NCI-H1105 (cell line): ENCODE measurements at places on chromosomes 2 and 18.

DNA sequence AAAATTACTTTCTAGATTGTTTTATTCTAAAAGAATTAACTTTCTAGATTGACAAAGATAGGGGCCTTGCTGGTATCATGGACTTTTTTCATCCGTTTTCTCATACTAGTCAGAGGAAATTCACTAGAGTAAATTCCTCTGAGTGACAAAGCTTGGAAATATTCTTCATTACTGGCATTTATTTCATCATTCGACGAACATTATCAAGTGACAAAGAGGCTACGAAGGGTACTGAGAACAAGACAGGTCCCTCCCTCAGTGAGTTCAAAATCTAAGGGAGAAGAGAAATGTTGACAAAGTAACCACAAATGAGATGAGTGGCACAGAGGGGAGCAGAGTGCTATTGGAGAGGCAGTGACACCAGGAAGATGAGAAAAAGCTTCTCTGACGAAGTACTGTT, 4.3 kb downstream of the EPG5 start:
- no peak for DNase-seq

- DNase-seq: no peak
Measured at GRCh38 chr2:217903859-217904613, 98.8 kb downstream of the TNS1 start.

DNA sequence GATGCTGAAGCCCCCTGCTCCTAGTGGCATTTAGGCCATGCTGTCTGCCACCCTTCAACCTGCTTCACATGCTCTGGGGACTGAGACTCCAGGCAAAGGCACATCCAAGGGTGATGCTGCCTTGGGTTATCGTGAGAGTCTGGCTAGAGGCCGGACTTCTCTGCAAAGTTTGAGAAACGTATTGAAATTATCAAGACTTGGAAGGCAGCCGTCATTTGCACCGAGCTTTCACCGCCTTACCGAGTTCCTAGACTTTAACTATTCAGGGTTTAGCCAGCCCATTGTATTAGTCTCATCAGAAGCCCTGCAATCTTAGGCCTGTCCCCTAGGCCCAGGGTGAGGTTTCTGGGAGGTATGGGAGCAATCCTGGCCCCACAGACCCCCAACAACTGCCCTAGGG, 34.0 kb downstream of the RDH14 start:
- no peak for DNase-seq

DNA sequence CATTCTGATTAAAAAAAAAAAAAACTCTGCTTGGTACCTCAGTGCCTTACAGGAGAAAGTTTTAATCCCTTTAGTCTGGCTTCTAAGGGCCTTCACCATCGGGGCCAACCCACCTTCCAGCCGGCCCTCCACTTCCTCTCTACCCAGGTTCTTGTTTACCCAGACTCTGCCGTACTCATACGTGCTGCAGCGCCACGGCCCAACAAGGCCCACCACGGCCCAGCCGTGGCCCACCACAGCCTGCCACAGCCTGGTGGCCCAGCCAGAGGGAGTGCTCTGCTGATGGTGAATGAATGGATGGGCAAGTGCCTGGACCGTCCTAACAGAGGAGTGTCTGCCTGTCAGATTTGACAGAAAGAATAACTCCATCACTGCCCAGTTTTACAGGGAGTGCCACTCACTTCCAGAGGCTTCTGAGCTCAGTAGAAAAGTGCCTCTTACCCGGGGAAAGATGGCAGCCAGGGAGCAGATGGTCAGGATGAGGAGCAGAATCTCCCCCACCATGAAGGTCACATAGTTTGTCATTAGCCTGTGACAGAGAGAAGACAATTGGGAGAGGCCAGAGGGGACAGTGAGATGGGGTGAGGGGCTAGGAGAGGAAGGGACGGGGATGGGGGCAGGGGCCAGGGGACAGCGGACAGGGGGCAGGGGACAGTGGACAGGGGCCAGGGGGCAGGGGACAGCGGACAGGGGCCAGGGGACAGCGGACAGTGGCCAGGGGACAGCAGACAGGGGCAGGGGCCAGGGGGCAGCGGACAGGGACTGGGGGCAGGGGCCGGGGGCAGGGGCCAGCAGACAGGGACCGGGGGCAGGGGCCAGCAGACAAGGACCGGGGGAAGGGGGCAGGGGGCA, 38.2 kb downstream of the CENPO start:
- DNase-seq: no peak

DNA sequence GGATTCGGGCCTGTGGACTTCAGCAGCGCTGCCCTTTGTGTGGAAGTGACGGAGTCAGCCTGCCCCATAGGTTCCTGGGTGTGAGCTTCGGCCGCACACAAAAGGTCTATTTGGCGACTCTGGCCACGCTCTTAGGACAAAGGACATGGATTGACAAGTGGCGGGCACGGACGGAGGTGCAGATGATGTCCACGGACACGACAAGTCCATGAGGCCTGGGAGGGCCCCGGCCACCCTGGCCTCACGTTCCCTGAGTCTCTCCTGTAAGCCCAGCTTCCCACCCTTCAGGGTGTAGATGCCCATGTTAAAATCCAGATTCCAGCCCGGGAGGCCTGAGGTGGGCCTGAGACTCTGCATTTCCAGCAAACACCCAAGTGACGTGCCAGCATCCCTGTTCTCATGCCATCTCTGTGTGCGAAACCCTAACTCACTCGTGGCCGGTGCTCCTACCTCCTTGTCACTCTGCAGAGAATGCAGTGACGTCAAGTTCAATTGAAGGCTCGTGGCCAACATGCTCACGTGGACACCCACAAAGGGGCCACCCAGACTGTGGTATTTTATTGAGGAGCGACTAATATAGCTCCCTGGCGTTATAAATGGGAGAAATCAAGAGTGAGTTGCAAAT, 111.7 kb downstream of the RTP5 start:
- DNase-seq: no peak

DNA sequence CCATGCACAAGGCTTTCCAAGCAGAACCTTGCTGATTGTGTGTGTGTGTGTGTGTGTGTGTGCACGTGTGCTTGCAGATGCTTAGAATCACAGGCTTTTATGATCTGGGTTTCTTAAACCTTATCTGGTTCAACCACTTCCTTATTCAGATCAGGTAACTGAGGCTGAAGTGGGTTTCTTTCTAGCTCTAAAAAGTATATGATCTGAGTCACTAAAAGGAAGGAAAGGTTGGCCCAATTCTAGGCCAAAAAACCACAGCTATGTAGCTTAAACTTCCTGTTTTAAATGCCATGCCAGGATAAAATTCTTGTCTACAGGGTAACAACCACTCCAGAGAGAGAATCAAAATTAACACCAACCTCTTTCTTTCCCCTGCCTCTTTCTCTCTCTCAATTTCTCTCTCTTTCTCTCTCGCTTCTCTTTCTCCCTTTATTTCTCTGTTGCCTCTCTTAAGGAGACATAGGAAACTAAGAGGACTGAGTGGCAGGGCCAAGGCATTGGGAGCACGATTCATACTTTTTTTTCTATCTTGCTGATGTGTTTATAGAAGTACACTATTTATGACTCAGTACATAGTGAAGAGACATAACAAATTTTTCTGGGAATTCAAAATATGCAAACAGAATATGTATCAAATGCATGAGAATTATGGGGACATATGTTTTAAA, 140.3 kb downstream of the TRIB2 start:
- no peak for DNase-seq

DNA sequence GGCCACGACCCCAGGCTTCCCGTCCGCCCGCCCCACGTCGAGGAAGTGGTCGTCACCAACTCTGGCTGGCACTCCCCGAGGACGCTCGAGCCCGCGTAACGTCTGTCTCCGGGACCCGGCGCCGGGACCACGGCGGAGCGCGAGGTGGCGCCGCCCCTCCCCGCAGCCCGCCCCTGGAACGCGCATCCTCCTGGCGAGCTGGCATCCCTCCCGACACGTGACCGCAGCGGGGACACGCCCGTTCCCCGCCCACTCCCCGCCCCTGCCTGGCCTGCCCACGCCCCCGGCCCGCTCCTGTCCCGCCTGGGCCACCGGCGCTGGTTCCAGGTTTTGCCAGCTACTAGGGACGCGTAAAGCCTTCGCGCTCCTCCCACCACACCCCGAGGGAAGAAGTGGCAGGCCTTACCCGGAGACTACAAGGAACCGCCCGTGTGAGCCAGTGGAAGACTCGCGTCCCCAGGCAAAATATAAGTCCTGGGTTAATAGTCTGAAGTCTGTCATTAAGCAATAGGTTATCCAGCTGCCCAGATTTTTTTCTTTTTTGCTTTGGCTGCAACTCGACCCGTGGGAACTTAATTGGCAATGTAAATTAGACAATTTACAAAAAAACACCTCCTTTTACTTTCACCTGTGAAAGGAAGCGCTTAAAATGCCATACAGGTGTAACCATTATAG, at the start of gene OSBPL1A:
Gene OSBPL1A, minus strand, starts transcription at position 131 of the 675 bp plus-strand sequence. CDS start 20,291 bp downstream, outside the sequence.
- peak; percentile 95 for DNase-seq

DNA sequence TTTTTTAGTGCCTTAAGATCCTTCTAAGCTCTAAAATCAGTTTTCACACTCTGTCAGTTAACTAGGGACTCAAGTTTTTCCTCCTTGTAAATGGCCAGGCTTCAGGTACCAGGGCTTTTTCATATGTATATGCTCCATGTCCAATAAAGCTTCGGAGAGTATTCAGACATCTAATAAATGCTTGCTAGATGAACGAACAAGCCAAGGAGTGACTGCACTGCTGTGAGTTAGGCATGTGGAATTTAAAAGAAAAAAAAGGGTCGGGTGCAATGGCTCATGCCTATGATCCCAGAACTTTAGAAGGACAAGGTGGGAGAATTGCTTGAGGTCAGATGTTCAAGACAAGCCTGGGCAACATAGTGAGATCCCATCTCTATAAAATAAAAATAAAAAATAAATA, 81.9 kb downstream of the CDH2 start:
- no peak for DNase-seq

DNA sequence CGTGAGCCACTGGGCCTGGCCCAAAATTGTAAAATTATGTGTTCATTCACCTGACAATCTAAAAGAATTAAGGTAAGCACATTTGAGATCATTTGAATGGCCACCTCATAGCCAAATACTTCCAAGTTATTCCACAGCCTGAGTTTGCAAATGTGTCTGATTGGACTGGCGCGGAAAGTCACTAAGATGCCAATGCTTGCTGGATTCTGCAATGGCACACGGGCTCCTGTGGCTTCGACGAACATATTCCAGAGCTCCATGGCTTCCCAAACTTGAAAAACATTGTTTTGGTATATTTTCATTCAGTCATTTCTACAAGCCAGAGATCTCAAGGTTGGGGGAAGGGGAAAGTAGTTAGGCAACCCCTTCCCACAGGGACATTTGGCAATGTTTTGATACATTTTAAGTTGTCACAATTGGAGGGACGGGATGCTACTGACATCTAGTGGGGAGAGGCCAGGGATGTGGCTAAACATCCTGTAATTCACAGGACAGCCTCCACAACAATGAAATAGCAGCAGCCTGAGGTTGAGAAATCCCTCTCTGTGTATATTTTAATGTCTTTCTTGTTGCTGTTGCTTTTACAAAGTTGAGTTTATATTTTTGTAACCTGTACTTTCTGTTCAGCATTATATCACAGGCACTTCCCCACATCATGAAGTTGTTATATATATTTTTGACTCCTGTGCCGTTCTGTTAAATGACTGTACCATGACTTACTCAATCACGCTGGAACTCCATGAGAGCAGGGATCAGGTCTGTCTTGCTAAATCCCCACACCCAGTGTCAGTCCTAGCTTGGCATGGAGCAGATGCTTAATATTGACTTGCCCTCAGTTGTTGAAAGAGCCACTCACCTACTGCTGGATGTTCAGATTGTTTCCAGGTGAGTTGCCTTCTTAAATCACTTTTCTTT, 56.9 kb downstream of the COL4A4 start:
- DNase-seq: peak; percentile 12

GRCh38 chr2:199404841-199405240, 52.9 kb downstream of the SATB2 start:
- no peak for DNase-seq

DNA sequence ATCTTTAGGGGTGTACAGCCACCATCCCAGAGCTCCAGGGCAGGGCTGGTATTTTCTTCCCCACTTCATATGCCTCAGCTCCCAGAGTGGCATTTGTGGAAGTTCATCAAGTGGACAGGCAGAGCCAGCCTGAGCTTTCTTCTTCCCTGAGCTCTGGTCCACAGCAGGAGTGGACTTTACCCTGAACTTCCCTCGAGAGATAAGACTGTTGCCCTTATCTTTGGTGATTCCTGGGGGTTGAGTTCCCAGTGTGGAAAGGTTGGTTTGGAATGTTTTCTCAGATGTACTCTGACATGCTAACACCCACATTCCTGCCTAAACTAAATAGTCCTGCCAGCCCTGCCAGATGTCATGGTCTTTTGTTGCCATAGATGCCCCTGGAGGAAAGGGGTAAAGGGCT, 62.0 kb upstream of the LGALSL start:
- no peak for DNase-seq

- DNase-seq: no peak
Measured at GRCh38 chr2:144132357-144132756, 387.6 kb downstream of the ZEB2 start.
